ENCODE measurements at places on chromosomes 11 and 22. TPM values are rescaled to one million over a fixed set of nuclear protein-coding genes. Genes with fewer than 3 reads are reported as not detected.
A peak's percentile ranks its signal among the peaks of the same experiment; 100 is the strongest.

The TMEM45B gene
- total RNA-seq: 28.1 TPM

The NLRP10 gene
- total RNA-seq: not detected

The ZBTB44 gene
- 57.9 TPM for total RNA-seq

The CCDC89 gene
- 0.33 TPM for total RNA-seq

The UPK3A gene
- total RNA-seq: 2.1 TPM

The C11orf52 gene
- total RNA-seq: 21.7 TPM

The MISFA gene
- total RNA-seq: 5.7 TPM

The PTPRJ gene
- 46.2 TPM for total RNA-seq

GRCh38 chr11:116879800-116880625 is 42.6 kb upstream of the APOA1 start:
- H3K27me3 ChIP-seq: no peaks in the 10 kb centered on the region
- no peaks in the 10 kb centered on the region for H3K36me3 ChIP-seq
- H3K4me1 ChIP-seq: no peaks in the 10 kb centered on the region
- H3K27ac ChIP-seq: peak overlapping the region; percentile 33

DNA sequence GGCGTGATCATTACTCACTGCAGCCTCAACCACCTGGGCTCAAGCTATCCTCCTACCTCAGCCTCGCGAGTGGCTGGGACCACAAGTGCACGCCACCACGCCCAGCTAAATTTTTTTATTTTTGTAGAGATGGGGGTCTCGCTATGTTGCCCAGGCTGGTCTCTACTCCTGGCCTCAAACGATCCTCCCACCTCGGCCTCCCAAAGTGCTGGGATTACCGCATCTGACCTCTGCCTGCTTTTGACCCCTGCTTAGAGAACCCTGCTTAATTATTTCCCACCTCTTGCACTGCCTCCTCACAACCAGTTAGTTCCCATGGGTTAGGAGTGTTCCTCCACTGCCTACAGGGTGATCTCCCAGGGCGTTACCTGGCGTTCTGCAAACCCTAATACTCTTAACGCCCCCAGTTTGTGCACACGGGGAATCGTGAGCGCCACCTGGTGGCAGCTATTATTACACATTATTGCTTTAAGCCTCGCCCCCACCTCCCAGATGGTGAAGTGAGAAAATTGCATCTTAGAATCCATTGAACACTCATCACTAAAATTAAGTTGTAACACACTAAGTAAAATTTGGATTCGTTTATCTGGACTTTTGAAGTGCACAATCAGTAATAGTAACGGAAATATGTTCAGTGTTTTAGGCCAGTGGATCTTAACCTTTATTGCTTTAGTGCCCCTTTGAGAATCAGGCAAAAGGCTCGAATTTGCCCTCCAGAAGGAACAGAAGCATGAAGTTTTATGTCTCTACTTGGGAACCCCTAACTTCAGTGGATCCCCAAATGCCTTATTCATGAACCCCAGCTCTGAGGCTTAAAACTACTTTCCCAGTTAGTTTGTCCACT is 61.4 kb upstream of the ASPHD2 start:
- H3K4me1 ChIP-seq: no peaks in the 10 kb centered on the region
- H3K27ac ChIP-seq: no peak overlapping the region
- peak; percentile 32 for DNase-seq
- no peak overlapping the region for H3K4me3 ChIP-seq

GRCh38 chr11:111586388-111586831 is 15.8 kb upstream of the SIK2 start:
- H3K4me3 ChIP-seq: no peak overlapping the region
- no peaks in the 10 kb centered on the region for H3K36me3 ChIP-seq
- H3K27ac ChIP-seq: no peak overlapping the region
- peak; percentile 19 for DNase-seq
- H3K27me3 ChIP-seq: no peaks in the 10 kb centered on the region

GRCh38 chr11:58222721-58223120 is 6.0 kb downstream of the OR10Q1 start:
- H3K4me3 ChIP-seq: no peak overlapping the region
- H3K4me1 ChIP-seq: no peaks in the 10 kb centered on the region
- H3K27ac ChIP-seq: no peak overlapping the region
- no peak for DNase-seq
- H3K27me3 ChIP-seq: no peaks in the 10 kb centered on the region

DNA sequence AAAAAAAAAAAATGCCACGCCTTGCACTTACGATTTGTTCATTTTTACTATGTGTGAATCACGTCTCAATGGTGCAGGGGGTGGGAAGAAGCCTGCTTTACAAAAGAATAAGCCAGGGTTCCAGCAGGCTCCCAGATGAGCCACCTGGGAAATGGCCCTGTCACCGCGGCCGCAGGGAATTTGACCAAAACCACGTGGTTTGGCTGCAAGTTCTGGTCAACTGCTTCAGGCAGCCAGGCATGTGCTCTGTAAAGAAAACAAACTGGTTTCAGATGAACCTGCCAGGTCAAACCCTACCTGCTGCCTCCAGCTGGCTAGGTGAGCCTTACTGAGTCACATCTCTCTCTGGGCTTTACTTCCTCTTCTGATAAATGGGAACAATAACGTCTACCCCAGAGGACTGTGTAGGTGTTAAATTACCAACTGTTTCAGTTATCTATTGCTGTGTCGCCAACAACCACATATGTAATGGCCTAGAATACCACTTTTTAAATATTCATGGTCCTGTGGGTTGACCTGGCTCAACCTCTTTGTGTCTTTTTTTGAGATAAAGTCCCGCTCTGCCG is 30.5 kb upstream of the GCAT start:
- DNase-seq: peak; percentile 92
- H3K27ac ChIP-seq: peak overlapping the region; percentile 82
- no peak overlapping the region for H3K4me3 ChIP-seq
- no peaks in the 10 kb centered on the region for H3K27me3 ChIP-seq

DNA sequence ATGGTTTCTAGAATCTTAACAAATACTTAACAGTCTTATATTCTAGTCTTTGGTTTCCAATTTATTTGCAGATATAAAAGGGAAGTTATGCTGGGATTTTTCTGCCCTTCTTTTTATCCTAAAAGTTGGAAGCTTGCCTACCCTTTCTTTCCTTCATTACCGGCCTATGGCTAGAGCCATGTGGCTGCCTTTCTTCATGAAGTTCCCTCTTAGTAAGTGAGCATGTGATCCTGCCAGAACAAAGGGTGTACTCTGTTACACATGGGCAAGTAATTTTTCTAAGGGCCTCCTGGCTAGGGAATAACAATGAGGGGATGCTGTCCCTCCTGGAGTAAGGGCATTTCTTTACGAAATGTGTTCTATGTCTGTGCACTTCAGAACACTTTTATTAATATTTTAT is 252.1 kb upstream of the PITPNB start:
- H3K27me3 ChIP-seq: no peaks in the 10 kb centered on the region
- no peak overlapping the region for H3K27ac ChIP-seq
- no peaks in the 10 kb centered on the region for H3K36me3 ChIP-seq
- H3K4me1 ChIP-seq: no peaks in the 10 kb centered on the region

GRCh38 chr22:37486224-37486845 is at the start of gene MFNG:
Gene MFNG, minus strand, starts transcription at chr22:37486384. Its CDS starts 207 bp downstream, at chr22:37486177.
- no peaks in the 10 kb centered on the region for H3K36me3 ChIP-seq
- H3K4me3 ChIP-seq: no peak within 1 kb of the TSS
- no peaks in the 10 kb centered on the region for H3K27me3 ChIP-seq
- peak within 1 kb of the TSS; percentile 67 for H3K27ac ChIP-seq
- H3K4me1 ChIP-seq: peaks cover 9% of the 10 kb centered on the region
- peak; percentile 45 for DNase-seq

DNA sequence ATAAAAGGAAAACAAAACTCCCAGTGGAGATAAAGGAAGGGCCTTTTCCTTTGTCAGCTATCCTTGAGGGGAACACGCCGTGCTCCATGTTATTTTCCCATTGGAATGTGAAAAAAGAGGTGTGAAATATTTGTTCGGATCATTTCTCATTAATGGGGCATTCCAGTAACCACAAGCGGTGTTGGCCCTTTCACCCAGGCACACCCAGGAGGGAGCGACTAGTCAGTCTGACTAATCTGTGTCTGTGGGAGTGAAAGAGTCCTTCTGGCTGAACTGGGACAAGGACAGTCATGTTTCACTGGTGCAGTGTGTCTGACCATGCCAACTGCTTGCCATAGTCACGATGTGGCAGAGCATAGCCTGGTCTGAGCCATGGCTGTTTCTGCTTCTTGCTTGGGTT is 13.0 kb upstream of the MYEOV start:
- no peaks in the 10 kb centered on the region for H3K27me3 ChIP-seq
- peaks cover 14% of the 10 kb centered on the region for H3K4me1 ChIP-seq
- no peak for DNase-seq
- no peak overlapping the region for H3K27ac ChIP-seq
- H3K36me3 ChIP-seq: no peaks in the 10 kb centered on the region
- no peak overlapping the region for H3K4me3 ChIP-seq

DNA sequence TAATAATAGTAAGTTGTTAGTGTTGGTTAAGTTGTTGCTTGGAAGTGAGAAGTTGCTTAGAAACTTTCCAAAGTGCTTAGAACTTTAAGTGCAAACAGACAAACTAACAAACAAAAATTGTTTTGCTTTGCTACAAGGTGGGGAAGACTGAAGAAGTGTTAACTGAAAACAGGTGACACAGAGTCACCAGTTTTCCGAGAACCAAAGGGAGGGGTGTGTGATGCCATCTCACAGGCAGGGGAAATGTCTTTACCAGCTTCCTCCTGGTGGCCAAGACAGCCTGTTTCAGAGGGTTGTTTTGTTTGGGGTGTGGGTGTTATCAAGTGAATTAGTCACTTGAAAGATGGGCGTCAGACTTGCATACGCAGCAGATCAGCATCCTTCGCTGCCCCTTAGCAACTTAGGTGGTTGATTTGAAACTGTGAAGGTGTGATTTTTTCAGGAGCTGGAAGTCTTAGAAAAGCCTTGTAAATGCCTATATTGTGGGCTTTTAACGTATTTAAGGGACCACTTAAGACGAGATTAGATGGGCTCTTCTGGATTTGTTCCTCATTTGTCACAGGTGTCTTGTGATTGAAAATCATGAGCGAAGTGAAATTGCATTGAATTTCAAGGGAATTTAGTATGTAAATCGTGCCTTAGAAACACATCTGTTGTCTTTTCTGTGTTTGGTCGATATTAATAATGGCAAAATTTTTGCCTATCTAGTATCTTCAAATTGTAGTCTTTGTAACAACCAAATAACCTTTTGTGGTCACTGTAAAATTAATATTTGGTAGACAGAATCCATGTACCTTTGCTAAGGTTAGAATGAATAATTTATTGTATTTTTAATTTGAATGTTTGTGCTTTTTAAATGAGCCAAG is 2.7 kb downstream of the NEAT1 start:
- peak overlapping the region; percentile 94 for H3K4me3 ChIP-seq
- peak overlapping the region; percentile 100 for H3K27ac ChIP-seq
- H3K4me1 ChIP-seq: peaks cover 10% of the 10 kb centered on the region
- H3K36me3 ChIP-seq: peaks cover 37% of the 10 kb centered on the region
- peak; percentile 38 for DNase-seq
- no peaks in the 10 kb centered on the region for H3K27me3 ChIP-seq

- H3K4me3 ChIP-seq: peak overlapping the region; percentile 81
- no peaks in the 10 kb centered on the region for H3K27me3 ChIP-seq
- H3K27ac ChIP-seq: peak overlapping the region; percentile 68
- DNase-seq: peak; percentile 81
- H3K4me1 ChIP-seq: peaks cover 30% of the 10 kb centered on the region
- H3K36me3 ChIP-seq: no peaks in the 10 kb centered on the region
These were observed 398 bp upstream of the ATG16L2 start for GRCh38 chr11:72813740-72814285.

GRCh38 chr22:47203554-47203991 is 441.1 kb downstream of the TBC1D22A start:
- no peaks in the 10 kb centered on the region for H3K4me1 ChIP-seq
- no peak overlapping the region for H3K4me3 ChIP-seq
- DNase-seq: no peak
- no peak overlapping the region for H3K27ac ChIP-seq
- H3K36me3 ChIP-seq: no peaks in the 10 kb centered on the region
- H3K27me3 ChIP-seq: no peaks in the 10 kb centered on the region

DNA sequence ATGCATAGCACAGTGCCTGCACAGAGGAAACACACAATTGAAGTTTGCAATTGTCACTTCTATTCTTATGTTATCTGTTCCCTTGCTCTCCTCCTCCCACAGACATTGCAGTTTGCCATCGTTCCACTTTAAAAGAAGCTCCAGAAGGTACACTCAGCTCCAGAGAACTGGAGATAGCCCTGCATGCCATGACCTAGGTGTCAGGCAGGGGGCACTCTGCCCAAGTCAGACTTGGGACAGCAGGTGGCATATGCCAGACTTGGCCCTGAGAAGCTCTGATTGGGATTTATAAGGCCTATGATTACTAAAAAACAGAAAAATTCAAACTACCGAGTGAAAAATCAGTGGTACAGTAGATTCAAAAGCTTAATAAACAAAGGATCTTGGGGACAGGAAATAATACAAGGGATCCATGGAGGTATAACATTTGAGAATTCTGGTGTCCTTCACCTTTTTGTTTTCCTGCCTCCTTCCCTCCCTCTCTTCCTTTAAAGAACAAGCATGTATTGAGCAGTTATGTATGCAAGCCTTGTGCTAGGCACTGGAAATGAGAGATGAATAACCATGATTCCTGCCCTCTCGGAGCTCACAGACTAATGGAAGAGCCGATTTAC is 40.0 kb downstream of the TENM4 start:
- no peaks in the 10 kb centered on the region for H3K36me3 ChIP-seq
- H3K27me3 ChIP-seq: no peaks in the 10 kb centered on the region
- DNase-seq: peak; percentile 70
- H3K4me3 ChIP-seq: no peak overlapping the region

- H3K27me3 ChIP-seq: no peaks in the 10 kb centered on the region
- no peak for DNase-seq
- no peaks in the 10 kb centered on the region for H3K4me1 ChIP-seq
- no peak overlapping the region for H3K4me3 ChIP-seq
- H3K27ac ChIP-seq: no peak overlapping the region
These were observed 104.0 kb upstream of the SYN3 start for GRCh38 chr22:33162196-33162595.

- no peak for DNase-seq
- H3K4me3 ChIP-seq: no peak overlapping the region
- H3K36me3 ChIP-seq: no peaks in the 10 kb centered on the region
- H3K27ac ChIP-seq: no peak overlapping the region
- no peaks in the 10 kb centered on the region for H3K4me1 ChIP-seq
These were observed 65.8 kb upstream of the SEPTIN5 start for GRCh38 chr22:19648419-19648929.

GRCh38 chr11:15091625-15092024 is 18.2 kb downstream of the CALCB start:
- no peaks in the 10 kb centered on the region for H3K4me1 ChIP-seq
- DNase-seq: no peak
- H3K27me3 ChIP-seq: no peaks in the 10 kb centered on the region
- no peak overlapping the region for H3K4me3 ChIP-seq
- no peak overlapping the region for H3K27ac ChIP-seq
- no peaks in the 10 kb centered on the region for H3K36me3 ChIP-seq

GRCh38 chr22:28034760-28035401 is 115.8 kb upstream of the PITPNB start:
- H3K27me3 ChIP-seq: no peaks in the 10 kb centered on the region
- H3K4me1 ChIP-seq: peaks cover 18% of the 10 kb centered on the region
- H3K4me3 ChIP-seq: no peak overlapping the region
- peak overlapping the region; percentile 50 for H3K27ac ChIP-seq

GRCh38 chr11:121938076-121938475 is 177.9 kb downstream of the BLID start:
- H3K27me3 ChIP-seq: no peaks in the 10 kb centered on the region
- H3K27ac ChIP-seq: no peak overlapping the region
- no peak overlapping the region for H3K4me3 ChIP-seq
- no peak for DNase-seq
- H3K4me1 ChIP-seq: no peaks in the 10 kb centered on the region

GRCh38 chr11:69689484-69690319 is 14.1 kb downstream of the FGF19 start:
- H3K27me3 ChIP-seq: no peaks in the 10 kb centered on the region
- no peak overlapping the region for H3K27ac ChIP-seq
- DNase-seq: no peak
- no peaks in the 10 kb centered on the region for H3K4me1 ChIP-seq

All from thyroid gland (tissue), 4 donors.